Right forelimb (tissue), 1 donor: ENCODE measurements at places on chromosomes 12 and 14.
A peak's percentile ranks its signal among the peaks of the same experiment; 100 is the strongest.

DNA sequence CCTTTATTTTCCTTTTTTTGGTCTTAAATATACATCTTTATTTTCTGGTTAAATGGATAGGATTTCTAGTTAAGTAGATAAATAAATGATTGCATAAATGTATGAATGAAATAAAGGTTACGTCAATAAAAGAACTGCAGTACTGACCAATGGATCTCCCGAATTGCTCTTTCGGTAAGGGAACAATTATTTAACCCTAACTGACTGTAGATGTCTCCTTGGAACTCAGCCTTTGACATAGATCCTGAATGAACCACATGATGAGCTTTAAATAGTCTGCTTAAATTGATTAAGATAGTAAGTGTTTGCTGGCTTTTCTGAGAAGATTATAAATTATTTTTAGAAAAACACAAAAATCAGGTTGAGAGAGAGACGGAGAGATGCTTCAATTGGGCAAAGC, 391.0 kb upstream of the SYT1 start:
- DNase-seq = no peak

GRCh38 chr14:31194095-31194494, 13.5 kb downstream of the HECTD1 start:
- DNase-seq = no peak

DNA sequence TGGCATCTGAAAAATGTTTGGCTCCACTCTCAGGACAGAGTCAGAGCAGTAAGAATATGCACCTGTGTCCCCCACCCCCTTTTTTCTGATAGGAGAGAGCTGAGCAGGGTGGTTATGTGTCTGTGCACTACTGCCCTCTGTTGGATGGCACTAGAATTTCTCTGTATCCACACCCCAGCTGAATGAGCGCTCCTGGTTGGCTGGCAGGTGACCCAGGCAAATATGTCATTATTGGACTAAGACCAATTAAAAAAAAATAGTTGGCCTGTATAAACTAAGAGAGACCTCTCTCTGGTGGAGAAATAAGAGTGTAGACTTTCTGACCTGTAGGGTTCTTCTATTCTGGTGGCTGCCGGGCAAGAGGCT, 107.0 kb downstream of the PTCSC3 start:
- DNase-seq = no peak

GRCh38 chr12:6703631-6704030, 3.0 kb upstream of the PIANP start:
- DNase-seq = no peak

DNA sequence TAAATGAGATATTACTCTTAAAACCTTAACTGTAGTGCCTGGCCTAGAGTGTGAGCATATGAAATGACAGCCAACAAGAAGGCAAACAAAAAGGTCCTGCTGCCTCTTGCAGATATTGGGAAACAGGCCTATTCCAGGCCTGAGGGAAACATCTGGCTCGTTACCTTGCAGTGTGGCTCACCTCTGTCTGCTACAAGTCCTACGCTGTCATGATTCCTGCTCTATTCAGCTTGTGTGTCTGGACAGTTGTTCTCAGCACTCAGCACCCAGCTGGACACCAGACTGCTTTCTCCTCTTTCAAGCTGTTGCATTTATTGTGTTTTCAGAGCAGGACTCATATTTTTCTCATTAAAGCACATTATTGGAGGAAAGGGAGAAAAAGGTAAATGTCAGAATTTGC, 113.5 kb downstream of the TMTC2 start:
- DNase-seq = no peak

GRCh38 chr12:46516933-46517578, 144.5 kb upstream of the SLC38A2 start:
- DNase-seq = no peak

GRCh38 chr12:79317179-79317847, 373.5 kb downstream of the PAWR start:
- DNase-seq = no peak

DNA sequence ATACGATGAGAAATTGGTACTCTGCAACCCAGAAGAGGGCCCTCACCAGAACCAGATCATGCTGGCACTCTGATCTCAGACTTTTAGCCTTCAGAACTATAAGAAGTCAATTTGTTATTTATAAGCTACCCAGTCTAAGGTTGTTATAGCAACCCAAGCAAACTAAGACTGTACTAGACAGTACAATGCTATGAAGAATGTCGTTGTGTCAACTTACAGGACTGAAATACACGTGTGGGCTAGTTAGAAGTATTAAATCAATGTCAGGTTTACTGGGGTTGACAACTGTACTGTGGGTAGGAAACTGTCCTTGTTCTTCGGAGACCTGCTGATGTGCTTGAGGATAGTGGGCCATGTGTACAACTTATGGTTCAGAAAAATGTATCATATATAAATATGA, 19.7 kb downstream of the DUSP16 start:
- DNase-seq = no peak

- DNase-seq = peak; percentile 21
These were observed 5.7 kb upstream of the KRT5 start for GRCh38 chr12:52525661-52526499.
